ENCODE measurements at places on chromosomes 7 and 10. TPM values are rescaled to one million over a fixed set of nuclear protein-coding genes. Genes with fewer than 3 reads are reported as not detected.

The CPA4 gene
- 250 TPM for total RNA-seq

The ZNF467 gene
- under 0.01 TPM for total RNA-seq

The CUZD1 gene
- total RNA-seq: 0.91 TPM

The MNX1 gene
- total RNA-seq: not detected

The UNCX gene
- total RNA-seq: not detected
